ENCODE measurements at places on chromosomes 11 and 22. TPM values are rescaled to one million over a fixed set of nuclear protein-coding genes. Genes with fewer than 3 reads are reported as not detected.

DNA sequence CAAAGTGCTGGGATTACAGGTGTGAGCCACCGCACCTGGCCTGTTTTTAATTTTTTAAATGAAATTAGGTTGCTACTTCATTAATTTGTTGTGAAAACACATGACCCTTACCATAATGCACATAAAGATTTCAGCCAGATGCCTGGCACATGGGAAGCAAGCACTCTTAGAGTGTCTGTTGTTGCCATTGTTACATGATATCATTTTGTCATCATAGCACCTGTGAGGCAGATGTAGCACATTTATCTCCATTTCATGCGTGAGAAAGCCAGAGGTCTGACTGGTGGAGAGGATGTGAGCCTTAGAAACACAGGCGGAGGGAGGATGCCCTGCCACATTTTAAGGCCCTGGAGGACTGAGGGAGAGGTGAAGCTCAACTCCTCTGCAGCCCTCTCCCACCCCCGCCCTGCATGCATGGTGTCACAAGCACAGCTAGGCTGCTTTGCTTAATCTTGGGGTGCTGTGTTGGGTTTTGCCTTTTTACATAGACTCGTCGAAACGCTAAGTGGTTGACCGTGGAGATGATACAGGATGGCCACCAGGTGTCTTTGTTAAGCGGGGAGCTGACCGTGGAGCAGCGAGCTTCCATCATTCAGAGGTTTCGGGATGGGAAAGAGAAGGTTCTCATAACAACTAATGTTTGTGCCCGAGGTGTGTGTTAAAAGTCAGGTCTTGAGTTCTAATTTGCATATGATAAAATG lies 14.0 kb downstream of the DDX25 start:
- DNase-seq: no peak

GRCh38 chr11:134120921-134121526 lies 52.2 kb downstream of the JAM3 start:
- no peak for DNase-seq

Gene CD3E
- total RNA-seq: 2.2 TPM

GRCh38 chr11:134371436-134372185 lies 39.8 kb downstream of the GLB1L2 start:
- no peak for DNase-seq

GRCh38 chr11:128465946-128466705 lies 121.2 kb downstream of the ETS1 start:
- DNase-seq: no peak

Measured in mesenteric fat pad (tissue), 1 donor.